RKO (cell line): ENCODE measurements at places on chromosomes 11 and 22.

- DNase-seq = no peak
Observed at GRCh38 chr11:77188633-77189491, 60.8 kb downstream of the MYO7A start.

GRCh38 chr11:3815845-3816244 lies 7.5 kb downstream of the PGAP2 start:
- no peak for DNase-seq

DNA sequence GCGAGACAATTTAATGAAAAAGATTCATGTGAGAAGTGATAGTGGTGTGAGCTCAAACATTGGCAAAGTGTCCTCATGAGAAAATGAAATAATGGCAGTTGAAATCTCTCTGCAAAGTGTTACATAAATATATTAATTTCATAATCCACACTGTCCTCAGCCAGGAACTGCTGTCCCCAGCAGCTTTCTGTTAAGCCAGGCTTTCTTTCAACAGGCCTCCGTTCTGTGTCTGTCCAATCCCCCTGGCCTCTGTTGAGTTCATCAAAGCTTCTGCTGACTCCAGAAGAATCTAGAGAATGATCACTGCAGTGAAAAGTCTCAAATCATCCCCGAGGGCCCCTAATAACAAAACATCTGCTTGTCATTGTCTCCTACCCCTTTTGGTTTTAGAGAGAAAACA lies 10.0 kb upstream of the ASCC2 start:
- no peak for DNase-seq

- no peak for DNase-seq
Observed at GRCh38 chr11:27455667-27456066, 16.9 kb downstream of the LGR4 start.

GRCh38 chr11:101726988-101727387 lies 143.2 kb upstream of the TRPC6 start:
- DNase-seq = no peak
